ENCODE measurements at places on chromosomes 2 and 18.
A peak's percentile ranks its signal among the peaks of the same experiment; 100 is the strongest.

GRCh38 chr2:177464549-177464948 lies 72.0 kb downstream of the AGPS start:
- DNase-seq, result no peak

- DNase-seq, result no peak
Measured at GRCh38 chr18:49563701-49564517, 2.1 kb downstream of the LIPG start.

- peak; percentile 24 for DNase-seq
Measured at GRCh38 chr2:47946593-47946992, 40.3 kb upstream of the FBXO11 start.

DNA sequence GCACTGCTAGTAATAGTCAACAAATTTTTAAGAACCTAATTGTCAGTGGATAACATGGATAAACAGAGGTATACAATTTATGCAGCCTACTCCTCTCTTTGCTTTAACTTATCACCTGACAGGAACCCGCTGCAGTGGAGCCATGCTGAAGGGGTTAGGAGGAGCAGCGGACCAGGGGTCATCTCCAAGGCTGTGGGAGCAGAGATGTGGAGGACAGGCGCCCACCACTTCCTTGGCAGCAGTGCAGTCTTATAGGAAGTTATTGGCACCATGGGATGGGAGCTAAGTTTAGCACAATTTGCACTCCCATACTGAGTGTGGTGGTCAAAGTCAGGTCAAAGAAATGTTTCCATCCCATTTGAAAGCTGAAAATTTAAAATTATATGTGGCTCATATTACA lies 35.6 kb downstream of the HDLBP start:
- DNase-seq, result no peak

- DNase-seq, result no peak
Measured at GRCh38 chr2:8542381-8543059, 139.3 kb upstream of the ID2 start.

DNA sequence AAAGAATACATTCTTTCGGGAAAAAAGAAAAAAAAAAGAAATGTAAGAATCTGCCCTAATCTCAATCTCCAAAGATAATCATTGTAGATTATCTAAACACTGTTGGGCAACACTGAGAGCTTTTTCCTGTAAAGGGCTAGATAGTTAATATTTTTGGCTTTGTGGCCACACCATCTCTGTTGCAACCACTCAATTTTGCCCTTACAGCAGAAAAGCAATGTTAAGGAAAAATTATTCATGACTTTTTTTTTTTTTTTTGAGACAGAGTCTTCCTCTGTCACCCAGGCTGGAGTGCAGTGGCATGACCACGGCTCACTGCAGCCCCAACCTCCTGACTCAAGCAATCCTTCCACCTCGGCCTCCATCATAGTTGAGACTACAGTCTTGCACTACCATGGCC lies 17.3 kb upstream of the FZD5 start:
- no peak for DNase-seq

DNA sequence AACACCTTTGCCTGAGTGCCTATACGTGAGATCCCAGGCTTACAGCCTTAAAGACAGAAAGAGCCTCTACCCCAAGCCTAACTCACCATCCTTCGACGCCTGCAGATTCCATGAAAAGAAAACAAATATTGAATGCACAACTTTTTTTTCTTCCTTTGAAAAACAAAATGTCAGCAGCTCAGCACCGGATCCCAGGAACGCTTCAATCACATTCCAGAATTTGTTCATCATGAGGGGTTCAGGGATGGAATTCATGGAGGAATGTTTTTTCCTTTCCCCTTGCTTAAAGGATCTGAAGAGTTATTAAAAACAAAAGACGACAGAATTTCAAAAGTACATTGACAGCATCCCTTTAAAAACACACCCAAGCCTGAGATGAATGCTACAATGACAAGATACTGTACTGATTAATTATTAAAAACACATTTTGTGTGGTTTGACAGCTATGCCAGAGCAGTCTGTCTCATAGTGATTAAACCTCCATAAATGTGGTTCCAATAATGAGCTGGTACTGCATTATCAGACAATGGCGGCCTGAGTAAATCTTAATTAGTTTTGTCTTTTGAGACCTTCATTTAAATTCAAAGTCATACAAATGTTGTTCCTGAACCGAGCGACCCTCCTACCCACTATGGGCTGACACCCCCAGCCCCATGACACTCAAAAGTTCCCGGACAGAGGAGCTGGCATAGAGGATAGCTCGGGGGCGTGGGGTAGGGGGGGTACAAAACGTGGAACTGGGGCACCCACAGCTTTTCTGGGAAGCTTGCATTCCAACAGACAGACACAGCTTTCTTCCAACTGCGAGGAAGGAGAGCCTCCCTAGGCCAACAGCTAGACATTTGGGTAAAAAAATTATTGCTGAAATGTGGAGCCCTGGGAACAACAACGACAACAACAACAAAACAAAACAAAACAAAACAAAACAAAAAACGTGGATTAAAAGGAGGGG lies 227.5 kb downstream of the TTC32 start:
- no peak for DNase-seq

DNA sequence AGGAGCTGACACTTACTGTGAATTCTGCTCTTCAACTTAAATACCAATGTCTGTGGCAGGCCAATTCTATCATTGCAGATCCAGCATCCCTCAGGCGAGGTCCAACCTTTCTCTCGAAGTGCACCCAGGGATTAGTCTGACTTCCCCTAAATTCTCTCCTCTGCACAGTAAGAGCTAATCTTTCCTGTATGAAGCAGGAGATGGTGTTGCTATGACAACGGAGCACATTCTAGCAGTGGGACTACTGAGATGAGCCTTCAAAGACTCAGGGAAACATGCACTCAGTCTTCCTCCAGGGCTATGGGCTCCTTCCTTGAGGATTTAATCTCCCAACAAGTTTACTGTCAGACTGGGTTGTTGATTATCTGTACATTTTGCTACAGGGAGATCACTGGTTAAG lies 176.3 kb downstream of the NOL4 start:
- DNase-seq, result no peak

- DNase-seq, result no peak
Measured at GRCh38 chr2:64538764-64539433, 14.8 kb downstream of the AFTPH start.

GRCh38 chr2:36411962-36412444 lies 56.4 kb downstream of the CRIM1 start:
- no peak for DNase-seq

GRCh38 chr2:15658911-15659310 lies 67.2 kb downstream of the DDX1 start:
- DNase-seq, result no peak

All from forelimb muscle (tissue), 1 donor.